Panc1 (cell line): ENCODE measurements at places on chromosomes 1 and 21. TPM values are rescaled to one million over a fixed set of nuclear protein-coding genes. Genes with fewer than 3 reads are reported as not detected.

GRCh38 chr21:31473685-31474345 is 129.8 kb upstream of the TIAM1 start:
- DNase-seq = no peak

- DNase-seq = no peak
Measured at GRCh38 chr1:2192031-2192995, 2.3 kb downstream of the FAAP20 start.

Gene PM20D1
- total RNA-seq = 0.13 TPM

Gene OPRD1
- 5.4 TPM for total RNA-seq

Gene ICOSLG
- 5.5 TPM for total RNA-seq

Gene TSPAN2
- not detected for total RNA-seq

Gene CTTNBP2NL
- total RNA-seq = 18.4 TPM

Gene NOS1AP
- total RNA-seq = 27.9 TPM

Gene TMEM125
- not detected for total RNA-seq
